PC-9 (cell line): ENCODE measurements at places on chromosomes 11 and 22. TPM values are rescaled to one million over a fixed set of nuclear protein-coding genes. Genes with fewer than 3 reads are reported as not detected.

The OR5A1 gene
- total RNA-seq = not detected in 2 replicates

The GLYATL2 gene
- not detected in 2 replicates for total RNA-seq

The ADM2 gene
- 7.2 and 10.5 TPM in 2 replicates for total RNA-seq

The GLYAT gene
- not detected in 2 replicates for total RNA-seq

The OR51B4 gene
- not detected in 2 replicates for total RNA-seq

The LINC01488 gene
- not detected in 2 replicates for total RNA-seq

The PPP6R3 gene
- total RNA-seq = 116 and 129 TPM in 2 replicates

The LRRC74B gene
- total RNA-seq = 0.25 TPM in 1 of 2 replicates, not detected in the other

The TIGD3 gene
- 1.7 and 1.8 TPM in 2 replicates for total RNA-seq

The CXCR5 gene
- total RNA-seq = not detected in 2 replicates

The CECR2 gene
- not detected in 2 replicates for total RNA-seq

The NRIP3 gene
- total RNA-seq = 1.1 and 2.1 TPM in 2 replicates

The CTSW gene
- not detected in 2 replicates for total RNA-seq

The C1QTNF4 gene
- total RNA-seq = 0.22 and 0.63 TPM in 2 replicates

The PLCB3 gene
- 73.2 and 79.6 TPM in 2 replicates for total RNA-seq

The MICAL2 gene
- 30.5 and 32.4 TPM in 2 replicates for total RNA-seq

The KRTAP5-1 gene
- not detected in 2 replicates for total RNA-seq

The CD82 gene
- 30.7 and 46.0 TPM in 2 replicates for total RNA-seq

The AIP gene
- 95.3 and 125 TPM in 2 replicates for total RNA-seq

The APOA4 gene
- not detected in 2 replicates for total RNA-seq

The RAG2 gene
- total RNA-seq = not detected in 2 replicates

The USP2 gene
- total RNA-seq = 2.1 and 2.7 TPM in 2 replicates

The FIBP gene
- total RNA-seq = 105 and 141 TPM in 2 replicates

The PDE3B gene
- not detected in 2 replicates for total RNA-seq

The CYTH4 gene
- not detected in 2 replicates for total RNA-seq

The THRSP gene
- 0.72 TPM in 1 of 2 replicates, not detected in the other for total RNA-seq

The CCDC89 gene
- 0.28 and 0.50 TPM in 2 replicates for total RNA-seq

The MACROD1 gene
- total RNA-seq = 41.0 and 68.8 TPM in 2 replicates

The ZP1 gene
- not detected in 2 replicates for total RNA-seq

The HSPA8 gene
- total RNA-seq = 796 and 1,103 TPM in 2 replicates

The C11orf86 gene
- total RNA-seq = not detected in 2 replicates

The OR56B1 gene
- not detected in 2 replicates for total RNA-seq

The IRF7 gene
- total RNA-seq = 10.7 and 13.1 TPM in 2 replicates

The PHETA2 gene
- total RNA-seq = 4.5 TPM in 2 replicates

The TBX10 gene
- total RNA-seq = not detected in 2 replicates

The DBX1 gene
- not detected in 2 replicates for total RNA-seq

The MS4A12 gene
- not detected in 2 replicates for total RNA-seq

The SEPTIN3 gene
- total RNA-seq = 1.2 and 1.5 TPM in 2 replicates

The APLNR gene
- total RNA-seq = not detected in 2 replicates

The CASP5 gene
- total RNA-seq = not detected in 2 replicates
